Posterior vena cava (tissue), 2 donors: ENCODE measurements at places on chromosomes 3 and 15. TPM values are rescaled to one million over a fixed set of nuclear protein-coding genes. Genes with fewer than 3 reads are reported as not detected.

The DLEC1 gene
- total RNA-seq = 0.14 TPM

The LRTM1 gene
- not detected for total RNA-seq

The MOBP gene
- total RNA-seq = 0.19 TPM

The LCMT2 gene
- 5.5 TPM for total RNA-seq

The FAM107A gene
- total RNA-seq = 22.9 TPM

The CHRD gene
- total RNA-seq = 18.6 TPM

The FSIP1 gene
- total RNA-seq = 1.00 TPM

The CNTN4 gene
- total RNA-seq = 66.5 TPM

The RLBP1 gene
- total RNA-seq = not detected

The SQOR gene
- 44.4 TPM for total RNA-seq

The LEKR1 gene
- total RNA-seq = 1.4 TPM

The CCDC13 gene
- 1.4 TPM for total RNA-seq

The GOLGA6D gene
- total RNA-seq = not detected

The PAQR5 gene
- total RNA-seq = 1.2 TPM

The MASP1 gene
- total RNA-seq = 13.9 TPM

The WDR49 gene
- 3.4 TPM for total RNA-seq

The NEDD4 gene
- total RNA-seq = 22.6 TPM

The KCNMB2 gene
- total RNA-seq = not detected

The PP2D1 gene
- not detected for total RNA-seq

The MRPS25 gene
- 34.4 TPM for total RNA-seq

The CLDN16 gene
- not detected for total RNA-seq

The CELF6 gene
- total RNA-seq = 0.76 TPM

The TMOD2 gene
- total RNA-seq = 14.8 TPM

The AGBL1 gene
- not detected for total RNA-seq

The PLSCR5 gene
- not detected for total RNA-seq

The SYNM gene
- 447 TPM for total RNA-seq

The ILDR1 gene
- 0.10 TPM for total RNA-seq

The SLC28A1 gene
- 0.24 TPM for total RNA-seq

The CPEB1 gene
- total RNA-seq = 8.0 TPM

The SLC6A11 gene
- not detected for total RNA-seq

The SLC9C1 gene
- total RNA-seq = 1.4 TPM

The RBPMS2 gene
- 5.3 TPM for total RNA-seq

The ALG1L2 gene
- total RNA-seq = 0.90 TPM
